ENCODE measurements at places on chromosomes 6 and 20.

GRCh38 chr6:5156627-5157026 is 71.5 kb downstream of the PPP1R3G start:
- DNase-seq = no peak

- no peak for DNase-seq
Observed at GRCh38 chr20:25695532-25696370, 902 bp downstream of the ZNF337 start.

DNA sequence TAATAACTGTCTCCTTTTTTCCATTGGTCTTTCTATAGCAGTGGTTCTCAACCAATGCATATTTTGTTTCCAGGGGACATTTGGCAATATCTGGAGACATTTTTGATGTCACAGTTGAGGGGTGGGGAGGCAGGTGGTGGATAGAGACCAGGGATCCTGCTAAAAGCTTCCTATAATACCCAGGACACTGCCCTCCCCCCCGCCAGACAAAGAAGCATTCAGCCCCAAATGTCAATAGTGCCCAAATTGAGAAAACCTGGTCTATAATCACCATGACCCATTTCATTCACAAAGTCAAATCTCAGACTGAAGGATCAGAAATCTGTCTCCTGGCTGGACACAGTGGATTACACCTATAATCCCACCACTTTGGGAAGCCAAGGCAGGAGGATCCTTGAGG is 128.8 kb downstream of the BMP7 start:
- no peak for DNase-seq

DNA sequence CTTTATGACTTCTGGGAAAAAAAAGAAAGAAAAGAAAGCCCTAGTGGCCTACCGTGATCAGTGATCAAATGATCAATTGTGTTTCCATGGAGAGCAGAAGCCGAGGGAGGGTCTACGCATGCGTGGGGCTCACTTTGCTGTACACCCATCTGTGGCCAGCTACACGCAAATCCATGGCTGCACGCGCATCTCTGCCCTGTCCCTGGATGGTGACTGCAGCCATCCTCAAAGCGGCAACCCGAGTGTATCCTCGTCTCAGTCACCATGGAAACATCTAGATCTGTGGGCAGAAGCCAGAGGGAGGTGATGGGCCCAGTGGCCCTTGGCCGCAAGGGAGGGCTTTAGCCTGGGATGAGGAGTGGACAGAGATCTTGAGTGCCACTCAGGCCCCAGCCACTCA is 785 bp upstream of the ULBP3 start:
- DNase-seq = no peak

- no peak for DNase-seq
Observed at GRCh38 chr6:127147534-127147933, 29.1 kb downstream of the RSPO3 start.

DNA sequence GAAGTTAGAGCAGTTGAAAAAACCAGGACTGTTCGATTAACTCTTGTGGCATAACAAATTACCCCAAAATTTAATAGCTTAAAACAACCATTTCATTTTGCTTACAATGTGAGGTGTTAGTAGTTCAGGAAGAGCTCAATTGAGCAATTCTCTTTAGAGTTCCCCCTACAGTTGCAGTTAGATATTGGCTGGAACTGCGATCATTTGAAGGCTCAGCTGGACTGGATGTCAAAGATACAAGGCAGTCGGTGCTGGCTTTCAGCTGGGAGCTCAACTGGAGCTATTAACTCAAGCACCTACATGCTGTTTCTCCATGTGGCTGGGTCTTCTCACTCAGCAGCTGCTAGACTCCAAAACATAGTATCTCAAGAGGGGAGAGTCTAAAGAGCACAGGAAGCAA is 96.0 kb upstream of the LOC128125822 start:
- no peak for DNase-seq

DNA sequence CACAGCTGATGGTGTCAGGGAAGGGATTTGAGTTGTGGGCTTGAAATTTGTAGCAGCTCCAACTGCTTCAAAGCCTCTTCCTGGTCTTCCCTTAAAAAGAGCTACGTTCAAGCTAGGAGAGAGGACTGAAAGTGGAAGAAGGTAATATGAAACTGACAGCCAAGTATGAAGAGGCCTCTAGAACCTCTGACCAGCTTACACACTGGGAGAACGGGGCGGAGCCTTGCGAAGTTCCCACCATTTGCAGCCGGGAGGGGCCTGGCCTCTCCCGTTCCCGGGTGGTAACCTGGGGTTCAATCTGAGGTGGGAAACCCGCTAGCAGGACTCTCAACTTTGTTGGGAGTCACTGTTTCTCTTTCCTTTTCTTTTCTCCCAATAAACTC is 97.8 kb upstream of the PDE10A start:
- DNase-seq = no peak

Data from NK-92 treated with Interleukin-12 subunit alpha and Interleukin-12 subunit beta, amount 100 ng/mL, for 24 hours (cell line).